ENCODE measurements at places on chromosomes 3 and 15.

DNA sequence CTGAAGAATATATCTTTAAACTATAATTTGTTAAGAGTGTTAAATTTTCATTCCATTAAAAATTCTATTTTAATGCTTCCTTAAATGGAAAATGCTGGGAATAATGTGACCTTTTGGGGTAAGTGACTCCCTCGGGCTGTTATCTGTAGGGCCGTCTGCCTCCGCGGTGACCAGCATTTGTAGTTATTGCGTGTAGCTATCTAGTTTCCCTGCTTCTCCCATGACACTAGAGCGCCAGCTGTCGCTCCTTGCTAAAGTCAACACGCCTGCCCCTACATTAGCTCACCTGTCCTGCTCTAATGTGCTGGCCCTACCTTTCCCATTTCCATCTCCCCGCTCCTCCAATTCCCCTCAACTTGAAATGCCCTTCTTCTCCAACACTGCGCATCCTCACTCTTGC, 12.4 kb upstream of the CHRM5 start:
- no peak for DNase-seq

DNA sequence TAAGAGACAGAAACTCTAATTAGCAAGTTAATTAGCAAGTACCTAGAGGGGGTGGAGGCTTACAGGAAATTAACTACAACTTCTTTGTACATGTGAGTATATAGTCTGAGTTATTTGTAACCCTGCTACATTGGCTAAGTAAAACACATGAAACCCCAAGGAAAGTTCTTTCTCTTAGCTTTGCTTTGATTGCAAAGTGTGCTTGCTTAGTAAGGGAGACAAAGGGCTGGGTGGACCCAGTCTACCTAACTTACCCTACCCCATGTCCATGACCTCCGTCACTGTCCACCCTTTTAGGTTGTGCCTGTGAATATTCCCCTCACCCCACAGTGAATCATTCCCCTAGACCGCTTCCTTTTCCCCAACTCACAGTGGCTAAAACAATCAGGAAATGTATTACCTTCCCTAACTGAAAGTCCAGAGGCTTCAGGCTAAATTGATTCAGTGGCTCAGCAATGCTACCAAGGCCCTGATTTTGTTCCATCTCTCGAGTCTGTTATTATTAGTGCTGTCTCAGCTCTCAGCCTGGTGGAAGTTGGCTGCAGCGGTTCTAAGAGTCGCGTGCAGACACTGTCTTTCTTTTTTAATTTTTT, 31.1 kb upstream of the RYR3 start:
- DNase-seq = no peak

GRCh38 chr15:68650901-68651709, 72.3 kb downstream of the CORO2B start:
- DNase-seq = no peak

GRCh38 chr3:57234613-57235575, 7.4 kb downstream of the APPL1 start:
- DNase-seq = no peak

GRCh38 chr15:46646490-46646889, 1011.7 kb downstream of the SQOR start:
- DNase-seq = no peak

GRCh38 chr3:175729466-175729865, 870.3 kb downstream of the NAALADL2 start:
- no peak for DNase-seq
